ENCODE measurements at places on chromosomes 12 and 14.

DNA sequence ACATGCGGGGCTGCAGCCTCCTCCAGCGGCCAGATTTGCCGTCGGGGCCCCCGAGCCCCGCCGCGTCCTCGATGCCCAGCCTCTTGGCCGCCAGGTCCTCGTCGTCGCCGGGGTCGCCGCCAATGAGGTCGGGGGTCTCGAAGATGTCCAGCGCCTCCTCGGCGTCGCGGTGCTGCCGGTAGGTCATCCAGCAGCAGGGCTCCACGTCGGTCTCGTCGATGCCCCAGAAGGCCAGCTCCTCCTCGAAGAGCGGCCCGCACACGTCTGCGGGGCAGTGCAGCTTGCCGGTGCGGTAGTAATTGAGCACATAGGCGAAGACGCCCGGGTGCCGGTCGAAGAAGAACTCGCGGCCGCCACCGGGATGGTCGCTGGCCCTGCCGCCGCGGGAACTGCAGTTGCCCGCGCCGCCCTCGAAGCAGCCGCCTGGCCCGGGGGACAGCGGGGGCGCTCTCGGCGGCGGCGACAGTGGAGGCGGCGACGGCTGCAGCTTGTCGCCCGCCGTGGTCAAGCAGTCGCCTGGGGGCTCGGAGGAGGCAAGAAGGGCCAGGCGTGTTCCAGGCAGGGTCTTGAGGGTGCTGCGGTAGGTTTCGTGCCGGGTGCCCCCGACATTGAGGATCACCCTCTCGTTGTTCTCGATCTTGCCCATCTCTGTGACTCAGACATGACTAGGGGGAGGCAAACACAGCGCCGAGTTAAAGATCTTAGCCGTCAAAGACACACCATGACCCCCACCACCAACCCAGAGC is 2.1 kb downstream of the KCNC2 start:
- DNase-seq: no peak

DNA sequence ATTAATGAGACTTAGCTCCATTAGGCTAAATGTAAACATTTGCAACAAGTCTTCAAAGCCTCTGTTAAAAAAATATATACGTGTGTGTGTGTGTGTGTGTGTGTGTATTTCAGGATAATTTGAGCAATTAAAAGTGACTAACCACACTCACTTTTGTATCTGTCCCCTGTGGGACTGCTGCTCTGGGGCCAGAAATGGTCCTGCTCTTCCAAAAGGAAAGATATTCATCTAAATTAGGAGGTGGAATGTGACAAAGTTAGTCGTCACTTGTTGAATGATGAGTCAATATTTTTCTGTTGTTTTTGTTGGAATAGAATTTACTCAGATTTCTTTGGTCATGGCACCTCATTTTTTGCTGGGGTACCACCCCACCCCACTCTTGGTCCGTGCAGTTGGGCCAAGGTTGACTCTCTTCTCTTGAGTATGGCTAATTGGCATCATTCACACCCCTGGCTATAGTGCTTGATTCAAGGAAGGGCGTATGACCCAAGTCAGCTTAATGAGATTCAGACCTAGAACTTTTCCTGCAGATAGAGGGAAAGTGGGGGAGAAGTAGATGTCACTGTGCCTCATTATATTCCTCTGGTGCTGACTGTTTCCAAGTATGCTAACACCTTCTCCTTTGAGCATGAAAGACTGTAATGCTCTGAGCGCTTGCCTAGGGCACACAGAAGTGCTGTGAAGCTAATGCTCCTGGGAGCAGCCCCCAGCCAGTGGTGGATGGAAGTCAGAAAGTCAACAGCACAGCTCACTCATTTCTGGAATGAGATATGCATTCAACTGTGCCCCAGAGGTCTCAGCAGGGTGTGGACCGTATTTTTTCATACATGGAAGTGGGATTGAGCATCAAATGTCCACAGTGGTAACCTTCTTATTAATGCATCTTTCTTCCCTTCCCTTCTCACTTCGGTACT is 577.0 kb upstream of the TBX3 start:
- DNase-seq: no peak

DNA sequence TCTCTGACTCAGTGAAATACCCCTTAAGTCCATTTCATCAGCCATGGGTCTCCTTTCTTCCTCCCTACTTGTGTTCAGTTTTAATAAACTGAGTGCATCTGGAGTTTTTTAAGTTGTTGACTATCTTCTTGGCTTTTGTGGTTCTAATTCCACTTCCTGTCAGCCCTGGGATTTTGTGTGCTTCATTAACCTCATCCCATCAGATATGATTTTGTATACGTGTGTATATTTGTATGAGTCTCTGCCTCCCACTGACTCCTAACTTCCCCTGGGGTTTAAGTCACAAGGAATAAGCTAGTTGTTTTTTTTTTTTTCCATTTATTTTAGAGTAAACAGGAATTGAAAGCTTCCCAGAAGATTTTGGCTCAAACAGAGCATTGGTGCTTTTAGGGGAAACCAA is 62.7 kb downstream of the TTLL5 start:
- DNase-seq: no peak

GRCh38 chr12:105831372-105831771 is 307.4 kb downstream of the NUAK1 start:
- peak; percentile 62 for DNase-seq

GRCh38 chr12:27818401-27818918 is 38.4 kb upstream of the MANSC4 start:
- DNase-seq: no peak

GRCh38 chr12:18998343-18999261 is 130.9 kb upstream of the PLEKHA5 start:
- no peak for DNase-seq

DNA sequence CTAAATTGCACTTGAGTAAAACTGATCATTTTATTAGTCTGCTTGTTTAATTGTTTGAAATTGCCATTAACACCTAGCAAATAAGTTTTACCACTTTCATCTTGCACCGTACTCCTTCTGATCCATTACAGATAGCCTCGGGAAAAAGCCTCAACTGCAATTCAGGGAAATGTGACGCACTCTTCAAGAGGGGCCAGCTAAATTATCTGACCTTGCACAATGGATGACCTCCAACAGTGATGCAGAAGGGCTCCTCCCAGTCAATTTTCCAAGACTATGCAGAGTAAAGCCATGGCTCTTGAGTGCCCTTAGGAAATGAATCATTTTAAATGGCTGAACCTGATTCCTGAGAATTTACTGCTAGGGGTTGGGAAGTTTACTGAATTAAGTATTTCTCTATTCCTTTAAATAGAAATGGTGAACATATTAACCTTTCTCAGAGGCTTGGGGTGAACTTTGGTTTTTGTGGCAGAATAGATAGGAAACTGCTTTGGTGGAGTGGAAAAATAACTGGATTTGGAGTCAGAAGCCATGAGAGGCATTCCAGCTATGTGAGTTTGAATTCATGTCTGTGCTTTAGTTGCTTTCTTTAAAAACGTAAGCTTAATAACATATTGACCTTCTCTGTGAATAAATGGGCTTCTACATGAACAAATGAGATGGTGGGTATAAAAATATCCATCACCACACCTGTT is 64.8 kb upstream of the OVCH1 start:
- no peak for DNase-seq

DNA sequence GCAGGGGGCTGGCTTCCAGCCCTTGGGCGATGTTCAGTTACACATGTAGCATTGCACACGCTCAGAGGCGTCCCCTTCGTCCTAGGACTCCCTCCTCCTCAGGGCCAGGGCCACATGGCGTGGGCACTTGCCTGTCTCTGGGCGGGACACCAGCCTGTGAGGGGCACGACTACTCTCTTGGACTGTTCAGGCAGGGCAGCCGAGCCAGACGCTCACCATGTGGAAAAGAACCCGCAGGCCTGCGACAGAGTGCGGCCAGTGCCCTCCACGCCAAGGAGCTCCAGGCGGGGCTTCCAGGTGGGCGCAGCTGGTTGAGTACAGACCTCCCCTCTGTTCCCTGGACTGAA is 20.9 kb downstream of the MTA1 start:
- DNase-seq: no peak

GRCh38 chr14:51828017-51828797 is 32.2 kb upstream of the GNG2 start:
- peak; percentile 57 for DNase-seq

- DNase-seq: no peak
Observed at GRCh38 chr12:79555028-79555925, 135.5 kb downstream of the PAWR start.

DNA sequence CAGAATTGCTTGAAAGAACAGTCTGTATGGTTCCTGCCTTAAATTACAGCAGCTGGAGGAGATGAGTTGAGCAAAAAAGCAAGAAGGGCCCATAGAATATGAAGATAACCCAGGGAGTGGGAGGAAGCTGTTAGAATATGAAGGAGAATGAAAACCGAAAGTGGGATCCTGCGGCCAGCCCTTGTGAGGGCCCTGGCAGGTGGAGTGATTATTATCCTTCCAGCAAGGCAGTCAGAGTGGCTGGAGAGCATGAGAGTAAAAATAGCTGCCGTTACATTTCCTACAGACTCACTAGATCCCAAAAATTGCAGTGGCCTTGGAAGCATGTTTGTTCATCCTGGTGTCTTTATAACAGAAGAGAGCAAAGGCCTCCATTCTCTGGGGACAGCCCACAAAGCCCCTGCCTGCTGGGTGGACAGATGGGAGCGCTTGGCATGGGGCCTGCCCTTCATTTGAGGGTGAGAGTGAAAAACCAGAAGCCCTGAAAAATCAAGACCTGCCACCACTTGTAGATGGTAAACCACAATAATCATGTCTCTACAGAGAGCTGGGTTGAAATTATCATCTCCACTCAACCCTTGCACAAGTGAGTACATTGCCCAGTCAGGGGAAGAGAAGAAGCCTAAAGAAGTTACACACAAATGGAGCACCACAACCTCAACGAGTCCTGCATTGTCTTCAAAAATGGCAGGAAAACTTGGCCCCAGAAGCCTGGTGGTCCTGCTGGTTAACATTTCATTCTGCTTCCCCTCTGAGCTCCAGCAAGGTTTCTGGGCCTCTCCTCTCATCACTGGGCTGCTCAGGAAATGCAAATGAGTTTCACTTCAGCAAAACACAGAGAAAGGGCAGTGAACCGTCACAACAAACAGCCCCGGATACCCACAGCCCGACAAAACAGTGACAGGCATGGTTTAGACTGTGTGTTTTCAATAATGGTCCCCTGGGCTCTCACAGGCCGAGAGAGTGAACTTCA is 20.5 kb downstream of the ZDHHC22 start:
- no peak for DNase-seq

DNA sequence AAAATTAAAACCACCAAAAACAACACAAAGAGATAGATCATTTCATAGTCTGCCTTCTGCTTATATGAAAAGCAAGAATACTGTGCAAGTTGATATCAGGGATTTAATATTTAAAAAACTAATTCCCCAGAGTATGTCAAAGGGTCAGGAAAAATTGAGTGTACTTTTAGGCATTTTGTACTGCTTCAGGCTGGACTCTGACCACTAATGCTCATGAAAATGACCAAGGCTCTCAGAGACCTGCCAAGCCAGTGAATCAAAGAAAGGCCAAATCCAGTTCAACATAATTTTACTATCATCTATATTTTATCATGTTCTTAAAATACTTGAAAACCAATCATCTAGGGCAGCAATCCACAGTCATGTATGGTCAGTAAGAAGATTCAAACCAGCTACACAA is 66.0 kb downstream of the TTC7B start:
- DNase-seq: peak; percentile 8

GRCh38 chr12:124928912-124929530 is 14.6 kb upstream of the UBC start:
- DNase-seq: no peak

GRCh38 chr14:89564989-89565388 is 148.0 kb upstream of the FOXN3 start:
- no peak for DNase-seq

- DNase-seq: no peak
Observed at GRCh38 chr14:69428289-69428998, 30.0 kb downstream of the SLC39A9 start.

DNA sequence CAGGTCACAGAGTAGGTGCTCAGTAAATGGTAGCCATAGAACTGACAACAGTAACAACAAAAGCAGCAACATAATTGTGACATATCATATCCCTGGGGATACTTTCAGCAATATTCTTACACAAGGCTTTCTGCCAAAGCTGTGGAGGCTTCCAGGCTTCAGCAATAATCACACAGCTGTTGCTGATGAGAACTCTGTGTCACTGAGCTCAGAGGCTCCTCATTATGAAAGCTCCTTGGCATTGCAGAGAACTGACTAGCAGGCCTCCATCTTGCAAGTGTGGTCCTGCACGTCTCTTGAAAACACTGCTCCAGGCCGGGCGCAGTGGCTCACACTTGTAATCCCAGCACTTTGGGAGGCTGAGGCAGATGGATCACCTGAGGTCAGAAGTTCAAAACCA is 97.3 kb upstream of the BTG1 start:
- no peak for DNase-seq

- DNase-seq: no peak
Observed at GRCh38 chr12:117582135-117582784, 220.8 kb upstream of the NOS1 start.

GRCh38 chr12:26524862-26525465 is 308.0 kb downstream of the ITPR2 start:
- DNase-seq: no peak

- DNase-seq: no peak
Observed at GRCh38 chr14:24706351-24706750, 72.4 kb upstream of the GZMB start.

- no peak for DNase-seq
Observed at GRCh38 chr12:23564451-23565152, 384.9 kb downstream of the SOX5 start.

- DNase-seq: no peak
Observed at GRCh38 chr12:47066278-47067025, 13.0 kb upstream of the PCED1B start.

GRCh38 chr14:22177870-22178269 is 411.2 kb downstream of the DAD1 start:
- no peak for DNase-seq

- no peak for DNase-seq
Observed at GRCh38 chr12:42612231-42612613, 22.7 kb upstream of the PRICKLE1 start.

DNA sequence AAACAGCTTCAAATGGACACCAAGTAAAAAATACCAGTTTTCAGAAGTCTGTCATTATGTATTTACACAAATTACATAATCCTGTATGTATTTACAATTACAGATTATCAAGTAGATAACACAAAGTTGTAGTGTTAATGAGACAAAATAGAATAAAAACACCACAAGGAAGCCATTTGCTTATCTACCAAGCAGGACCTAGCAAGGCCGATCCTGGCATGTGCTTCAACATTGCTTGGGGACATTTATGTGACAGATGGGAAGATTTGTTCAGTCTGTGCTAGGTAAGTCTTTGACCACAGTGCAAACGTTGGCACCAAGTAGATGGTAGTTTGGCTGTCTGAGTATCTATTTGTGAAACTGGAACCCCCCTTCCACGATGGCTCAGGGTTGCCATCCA is 35.8 kb downstream of the BCAT1 start:
- no peak for DNase-seq

DNA sequence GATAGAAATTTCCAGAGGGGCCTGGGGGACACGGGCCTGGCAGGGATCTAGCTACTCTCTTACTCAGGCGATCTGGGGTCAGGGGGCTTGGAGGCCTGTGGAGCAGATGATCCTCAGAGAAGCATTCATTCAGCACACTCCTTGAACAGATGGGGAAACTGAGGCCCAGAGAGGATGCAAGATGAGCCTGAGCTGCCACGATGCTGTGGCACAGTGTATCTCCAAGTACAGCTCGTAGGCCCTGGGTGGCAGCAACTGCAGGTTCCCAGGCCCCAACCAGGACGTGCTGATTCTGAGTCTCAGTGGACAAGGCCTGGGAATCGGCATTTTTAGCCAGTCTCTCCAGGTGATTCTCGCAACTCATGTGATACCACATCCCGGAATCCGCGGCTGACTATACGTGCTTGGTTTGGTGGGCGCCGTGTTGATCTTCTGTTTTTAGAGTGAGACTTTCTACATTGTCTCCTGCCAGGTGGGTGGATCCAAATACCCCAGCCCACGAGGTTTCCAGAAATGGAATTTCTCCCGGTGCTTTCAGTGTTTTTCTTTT is 22.5 kb downstream of the ADGRD1 start:
- no peak for DNase-seq
